ENCODE measurements at places on chromosomes 2 and 18.

DNA sequence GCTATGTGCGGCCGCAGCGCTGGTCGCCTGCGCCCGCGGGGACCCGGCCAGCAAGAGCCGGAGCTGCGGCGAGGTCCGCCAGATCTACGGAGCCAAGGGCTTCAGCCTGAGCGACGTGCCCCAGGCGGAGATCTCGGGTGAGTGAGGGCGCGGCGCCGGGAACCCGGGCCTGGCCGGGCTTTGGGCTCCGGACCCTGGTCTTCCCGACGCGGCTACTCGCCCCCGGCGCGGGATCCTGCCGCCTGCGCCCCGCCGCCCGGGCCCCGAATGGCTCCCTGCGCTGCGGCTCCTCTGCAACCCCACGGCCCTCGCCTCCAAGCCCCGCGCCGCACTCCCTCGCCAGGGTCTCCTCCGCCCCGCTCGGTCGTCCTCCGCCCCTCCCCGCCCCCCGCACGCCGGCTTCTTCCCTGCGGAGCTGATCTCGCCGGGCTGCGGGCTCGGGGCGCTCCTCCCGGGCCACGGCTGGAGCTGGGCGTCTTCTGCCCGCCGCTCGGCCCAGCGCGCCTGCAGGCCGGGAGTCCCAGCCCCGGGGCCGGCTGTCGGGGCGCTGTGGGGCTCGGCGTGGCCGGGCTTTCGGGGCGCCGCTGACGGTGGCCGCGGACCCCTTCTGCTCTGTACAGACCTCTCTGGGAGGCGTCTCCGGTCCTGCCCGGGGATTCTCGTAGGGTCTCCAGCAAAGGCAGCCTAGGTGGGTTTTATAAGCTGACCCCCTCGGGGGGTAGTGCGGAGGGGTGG is 652 bp downstream of the GPC1 start:
- no peak for DNase-seq

DNA sequence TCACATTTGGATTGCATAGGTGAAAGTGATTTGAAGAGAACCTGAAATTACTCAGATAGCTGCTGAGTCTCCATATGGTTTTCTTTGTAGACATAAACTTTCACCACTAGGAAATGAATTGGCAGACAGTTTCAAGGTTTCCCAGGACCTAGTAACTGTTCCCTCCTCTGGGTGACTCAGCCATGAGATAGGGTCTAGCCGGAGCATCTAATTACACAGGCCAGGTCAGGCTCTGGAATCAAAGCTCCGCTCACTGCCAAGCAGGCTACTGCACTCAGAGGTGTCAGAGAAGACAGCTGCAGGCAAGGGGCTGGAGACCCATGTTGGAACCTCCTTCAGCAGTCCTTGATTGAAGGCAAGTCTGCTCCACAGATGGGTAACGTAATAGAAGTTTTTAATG is 429.2 kb downstream of the TNS1 start:
- no peak for DNase-seq

GRCh38 chr18:74722237-74722636 is 124.6 kb downstream of the ZNF407 start:
- no peak for DNase-seq

DNA sequence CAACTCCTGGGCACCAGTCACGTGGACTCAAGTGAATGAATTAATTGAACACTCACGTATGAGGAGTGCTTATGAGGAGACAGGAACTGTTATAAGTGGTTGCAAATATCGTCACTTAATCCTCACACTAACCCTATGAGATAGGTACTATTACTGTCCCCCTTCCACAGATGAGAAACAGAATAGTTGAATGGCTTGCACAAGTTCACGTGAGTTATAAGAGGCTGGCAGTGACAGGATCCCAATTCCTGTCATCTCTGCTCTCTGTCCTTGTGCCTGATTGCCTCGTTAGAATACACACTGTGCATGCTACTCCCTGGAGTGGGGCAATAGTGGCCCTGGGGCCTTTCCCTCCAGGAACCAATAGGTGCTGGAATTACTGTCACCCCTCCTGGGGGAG is 253.5 kb downstream of the DYSF start:
- DNase-seq = no peak

DNA sequence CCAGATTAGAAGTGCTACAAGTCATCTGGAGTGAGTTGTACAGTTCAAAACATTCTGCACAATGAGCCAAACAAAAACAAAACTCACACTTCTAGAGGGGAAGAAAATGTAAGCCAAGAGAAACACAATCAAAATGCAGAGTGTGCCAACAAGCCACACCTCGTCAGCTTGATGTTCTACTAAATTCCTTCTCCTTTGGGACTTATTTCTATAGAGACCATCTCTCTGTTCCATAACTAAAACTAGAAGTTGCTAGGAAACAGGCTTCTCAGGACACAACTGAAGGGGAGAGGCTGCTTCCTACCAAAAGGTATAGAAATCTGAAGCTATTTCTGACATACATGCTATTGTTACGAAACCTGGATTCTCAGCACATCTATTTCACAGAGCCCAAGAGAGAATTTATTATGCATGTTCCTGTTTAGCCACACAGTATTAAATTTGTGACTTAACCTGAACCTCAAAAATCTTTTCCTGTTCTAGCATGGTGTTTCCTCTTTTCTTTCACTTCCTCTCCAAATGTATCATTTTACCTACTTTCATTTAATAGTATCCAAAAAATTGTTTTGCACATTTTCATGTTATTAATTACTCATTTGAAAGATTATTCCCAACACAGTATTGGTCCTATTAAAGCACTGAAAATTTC is 211.4 kb upstream of the CCDC150 start:
- no peak for DNase-seq
